ENCODE measurements at places on chromosomes 1 and 21.
A peak's percentile ranks its signal among the peaks of the same experiment; 100 is the strongest.

DNA sequence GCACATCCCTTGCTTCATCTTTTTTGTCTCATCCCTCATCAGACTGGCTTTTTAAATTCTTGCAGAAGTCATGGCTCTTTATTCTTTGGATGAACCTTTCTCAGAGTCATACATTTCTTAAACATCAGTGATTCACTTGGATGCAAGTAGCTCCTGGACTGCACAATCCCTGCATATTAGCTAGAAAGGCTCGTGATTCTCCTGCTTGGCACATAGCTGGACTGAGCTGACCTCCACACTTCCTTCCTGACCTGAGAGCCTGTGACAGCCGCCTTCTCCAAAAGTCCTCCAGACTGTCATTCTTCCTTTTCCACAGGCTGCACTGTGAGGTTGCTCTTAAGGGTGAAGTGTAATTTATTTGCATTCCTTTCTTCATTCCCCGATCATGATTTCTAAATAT, 109.4 kb downstream of the RGL1 start:
- DNase-seq: no peak

- DNase-seq: no peak
These were observed 96.5 kb downstream of the SCCPDH start for GRCh38 chr1:246820666-246821065.

DNA sequence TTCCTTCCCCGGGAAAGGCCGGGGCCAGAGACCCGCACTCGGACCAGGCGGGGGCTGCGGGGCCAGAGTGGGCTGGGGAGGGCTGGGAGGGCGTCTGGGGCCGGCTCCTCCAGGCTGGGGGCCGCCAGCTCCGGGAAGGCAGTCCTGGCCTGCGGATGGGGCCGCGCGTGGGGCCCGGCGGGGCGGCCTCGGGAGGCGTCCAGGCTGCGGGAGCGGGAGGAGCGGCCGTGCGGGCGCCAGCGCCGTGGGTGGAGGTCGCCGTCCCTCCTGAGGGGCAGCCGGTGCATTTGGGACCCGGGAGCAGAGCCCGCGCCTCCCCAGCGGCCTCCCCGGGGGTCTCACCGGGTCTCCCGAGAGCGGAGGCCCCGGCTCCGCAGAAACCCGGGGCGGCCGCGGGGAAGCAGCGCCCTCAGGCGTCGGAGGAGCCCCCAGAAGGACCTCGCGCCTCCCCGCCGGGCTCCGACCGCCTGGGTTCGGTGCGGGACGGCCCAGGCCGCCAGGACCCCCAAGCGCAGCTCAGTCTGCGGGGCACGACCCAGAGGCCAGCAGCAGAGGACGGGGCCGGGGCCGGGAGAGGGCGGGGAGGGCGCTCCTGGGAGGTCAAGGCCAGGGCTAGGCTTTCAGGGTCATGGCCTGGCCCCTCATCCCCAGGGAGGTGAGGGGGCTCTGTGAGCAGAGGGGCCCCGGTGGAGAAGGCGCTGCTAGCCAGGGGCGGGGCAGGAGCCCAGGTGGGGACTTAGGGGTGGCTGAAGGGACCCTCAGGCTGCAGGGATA, 7.2 kb upstream of the SLX9 start:
- no peak for DNase-seq

GRCh38 chr21:41121785-41122415, 46.1 kb upstream of the BACE2 start:
- DNase-seq: peak; percentile 24

DNA sequence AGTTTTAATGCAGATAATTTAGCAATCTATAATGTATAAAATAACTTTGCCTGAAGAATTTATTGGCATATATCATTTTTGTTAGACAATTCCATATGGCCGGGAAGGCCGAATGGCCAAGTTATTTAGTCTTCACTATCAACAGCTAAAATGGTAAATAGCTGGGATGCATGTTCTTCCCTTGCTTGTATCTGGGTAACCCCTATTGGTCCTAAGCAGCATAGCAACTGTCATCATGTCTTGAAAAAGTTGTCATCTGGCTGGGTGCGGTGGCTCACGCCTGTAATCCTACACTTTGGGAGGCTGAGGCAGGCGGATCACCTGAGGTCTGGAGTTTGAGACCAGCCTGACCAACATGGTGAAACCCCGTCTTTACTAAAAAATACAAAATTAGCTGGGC, 340.0 kb upstream of the DPYD start:
- no peak for DNase-seq

- DNase-seq: no peak
These were observed 14.4 kb downstream of the MYOC start for GRCh38 chr1:171637928-171638576.

DNA sequence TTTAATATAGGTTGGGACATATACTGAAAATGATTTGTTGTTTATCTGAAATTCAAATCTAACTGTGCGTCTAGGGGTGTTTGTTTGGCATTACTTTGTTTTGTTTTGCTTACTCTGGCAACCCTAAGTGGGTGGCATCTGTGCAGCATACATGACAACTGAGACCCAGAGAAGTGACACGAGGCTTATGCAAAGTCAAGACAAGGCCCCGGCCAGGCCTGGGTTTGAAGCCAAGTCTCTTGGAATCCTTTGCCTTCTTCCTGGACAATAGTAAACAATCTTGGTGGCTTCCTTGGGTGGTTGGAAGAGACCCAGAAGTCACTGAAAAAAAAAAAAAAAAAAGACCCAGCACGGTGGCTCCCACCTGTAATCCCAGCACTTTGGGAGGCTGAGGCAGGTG, 197.6 kb upstream of the TMEM51 start:
- no peak for DNase-seq

GRCh38 chr1:22351768-22352080, 99.9 kb upstream of the ZBTB40 start:
- no peak for DNase-seq

GRCh38 chr1:167198518-167199133, 22.1 kb upstream of the POU2F1 start:
- DNase-seq: no peak

- no peak for DNase-seq
These were observed 122.3 kb downstream of the SYF2 start for GRCh38 chr1:25110036-25110435.

DNA sequence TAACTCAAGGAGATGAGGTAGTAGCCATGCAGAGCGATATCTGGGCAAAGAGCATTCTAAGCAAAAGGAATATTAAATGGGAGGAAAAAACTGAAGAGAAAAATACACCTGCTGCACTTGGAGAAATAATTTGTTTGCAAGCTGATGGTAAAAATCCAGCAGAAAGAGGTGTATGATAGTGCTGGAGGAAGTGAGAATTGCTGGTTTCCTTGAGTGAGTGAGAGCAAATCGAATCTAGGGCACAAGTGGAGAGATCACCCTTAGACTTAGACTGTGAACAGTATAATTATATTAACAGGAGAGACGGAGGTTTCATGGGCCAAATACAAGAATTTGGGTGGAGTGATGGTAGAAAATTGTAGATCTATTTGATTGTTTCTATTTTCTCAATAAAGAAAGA, 2.7 kb upstream of the CR1 start:
- no peak for DNase-seq

DNA sequence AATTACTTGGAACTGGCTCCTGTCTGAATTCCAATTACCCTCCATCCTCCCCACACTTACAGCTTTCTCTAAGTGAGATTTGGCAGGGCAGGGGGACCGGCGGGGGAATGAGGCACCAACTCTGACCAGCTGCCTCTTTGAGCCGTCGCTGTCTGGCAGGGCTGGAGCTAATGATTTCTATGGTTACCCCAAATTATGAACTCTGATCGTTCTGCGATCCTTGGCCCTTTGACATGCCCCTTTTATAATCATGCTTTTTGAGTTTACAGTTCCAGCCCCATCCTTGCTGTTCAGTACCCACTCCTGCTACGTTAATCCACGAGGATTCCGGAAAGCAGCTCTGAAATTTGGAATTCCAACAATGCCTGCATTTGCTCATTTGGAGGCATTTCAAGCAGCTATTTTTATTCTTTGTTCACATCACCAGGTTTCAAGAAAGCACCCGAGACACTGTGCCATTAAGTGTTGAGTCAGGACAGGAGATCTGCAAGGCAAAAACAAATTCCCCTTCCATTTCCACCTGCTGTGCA, 54.6 kb upstream of the LBR start:
- no peak for DNase-seq

- no peak for DNase-seq
These were observed 853 bp upstream of the DOP1B start for GRCh38 chr21:36155603-36156338.

DNA sequence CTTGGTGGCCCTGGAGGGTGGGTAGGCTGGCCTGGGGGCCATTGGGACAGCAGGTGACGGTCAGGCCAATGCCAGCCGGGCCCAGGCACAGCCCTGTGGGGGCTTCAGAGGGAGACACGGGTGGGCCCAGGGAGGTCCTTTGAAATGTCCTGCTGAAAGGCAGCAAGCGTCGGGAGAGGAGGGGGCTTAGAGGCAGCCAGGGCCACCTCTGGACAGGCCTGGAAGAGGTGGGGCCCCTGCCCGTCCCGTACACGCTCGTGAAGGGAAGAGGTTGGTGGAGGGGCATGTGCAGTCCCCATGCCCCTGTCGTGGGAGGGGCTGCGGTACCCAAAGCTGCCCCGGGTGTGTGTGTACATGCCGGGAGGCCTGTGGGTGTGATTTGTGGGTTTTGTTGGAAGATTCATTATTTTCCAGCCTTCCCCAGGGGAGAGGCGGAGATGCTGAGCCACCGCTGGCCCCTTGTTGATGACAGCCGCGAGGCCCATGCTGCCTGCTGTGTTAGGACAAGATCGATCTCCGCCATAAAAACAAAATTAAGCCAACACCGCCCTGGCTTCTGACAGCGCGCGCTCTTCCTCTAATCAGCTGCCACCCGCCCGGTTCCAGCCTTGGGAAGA, 3.4 kb upstream of the PLCH2 start:
- no peak for DNase-seq

DNA sequence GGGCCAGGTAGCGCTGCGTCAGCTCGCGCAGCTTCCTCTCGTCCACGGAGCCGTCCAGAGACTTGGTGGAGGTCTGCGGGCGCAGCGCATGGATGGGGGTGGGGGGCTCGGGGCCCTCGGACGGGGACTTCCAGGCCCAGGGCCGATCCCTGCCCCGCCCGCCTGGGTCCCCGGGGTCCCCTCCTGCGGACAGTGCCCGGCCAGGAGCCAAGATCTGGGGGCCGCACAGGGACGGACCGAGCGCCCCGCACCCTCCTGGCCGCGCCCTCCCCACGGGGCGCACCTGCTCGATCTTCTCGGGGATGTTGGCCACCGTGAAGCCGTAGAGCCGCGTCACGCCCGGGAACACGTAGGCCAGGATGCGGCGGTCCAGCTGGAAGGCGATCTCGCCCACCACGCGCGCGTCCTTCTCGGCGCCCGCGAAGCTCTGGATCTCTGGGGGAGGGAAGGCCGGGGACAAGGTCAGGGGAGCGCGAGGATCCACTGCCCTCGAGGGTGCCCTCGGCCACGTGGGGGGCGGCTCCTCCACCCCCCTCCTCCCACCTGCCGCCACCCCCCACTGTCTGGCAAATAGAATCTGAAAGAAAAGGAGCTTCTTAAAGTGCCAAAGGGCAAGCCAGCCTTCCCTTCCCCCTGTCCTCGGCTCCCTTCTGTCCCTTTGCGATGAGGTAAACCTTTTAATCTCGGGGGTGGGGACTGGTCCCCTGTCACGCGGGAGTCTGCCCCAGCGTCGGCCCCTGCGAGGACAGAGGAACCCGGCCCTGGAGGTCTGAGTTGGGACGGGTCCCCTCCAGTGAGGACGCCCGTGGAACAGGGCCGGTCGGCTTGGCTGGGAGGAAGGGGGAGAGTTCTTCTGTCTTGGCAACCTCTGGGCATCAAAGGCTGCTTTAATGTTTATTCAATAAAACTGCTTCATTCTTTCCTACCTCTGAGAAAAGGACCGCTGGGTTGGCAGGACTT, 6.5 kb upstream of the FTCD start:
- no peak for DNase-seq

DNA sequence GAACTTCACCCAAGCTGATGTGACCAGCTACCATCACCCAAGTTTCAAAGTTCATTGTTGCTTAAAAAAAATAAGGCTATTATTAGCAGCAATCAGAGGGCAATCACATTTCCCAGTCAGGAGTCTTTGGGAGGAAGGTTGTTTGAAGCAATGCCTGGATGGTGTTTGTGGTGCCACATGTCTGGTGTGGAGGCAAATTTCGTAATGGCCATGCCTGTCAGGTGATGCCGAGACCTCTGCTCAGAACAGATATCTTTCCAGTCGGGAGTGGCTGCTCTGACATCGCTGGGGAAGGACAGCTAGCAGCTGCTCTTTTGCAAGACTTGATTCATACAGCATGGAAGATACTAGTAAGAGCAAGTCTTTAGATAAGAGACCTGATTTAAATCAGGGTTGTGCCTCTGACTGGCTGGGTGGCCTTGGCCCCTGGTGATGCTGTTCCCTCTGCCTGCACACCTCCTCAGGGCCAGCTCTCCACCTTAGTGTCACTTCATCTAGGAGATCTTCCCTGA, 187.8 kb upstream of the JUN start:
- DNase-seq: no peak

- DNase-seq: no peak
These were observed 28.5 kb downstream of the PALMD start for GRCh38 chr1:99674115-99675064.

- no peak for DNase-seq
These were observed 17.1 kb upstream of the SCMH1 start for GRCh38 chr1:41259221-41259620.

- DNase-seq: no peak
These were observed 14.2 kb downstream of the TXNIP start for GRCh38 chr1:145982010-145982723.

GRCh38 chr1:196933531-196934189, 9.9 kb upstream of the CFHR2 start:
- no peak for DNase-seq

DNA sequence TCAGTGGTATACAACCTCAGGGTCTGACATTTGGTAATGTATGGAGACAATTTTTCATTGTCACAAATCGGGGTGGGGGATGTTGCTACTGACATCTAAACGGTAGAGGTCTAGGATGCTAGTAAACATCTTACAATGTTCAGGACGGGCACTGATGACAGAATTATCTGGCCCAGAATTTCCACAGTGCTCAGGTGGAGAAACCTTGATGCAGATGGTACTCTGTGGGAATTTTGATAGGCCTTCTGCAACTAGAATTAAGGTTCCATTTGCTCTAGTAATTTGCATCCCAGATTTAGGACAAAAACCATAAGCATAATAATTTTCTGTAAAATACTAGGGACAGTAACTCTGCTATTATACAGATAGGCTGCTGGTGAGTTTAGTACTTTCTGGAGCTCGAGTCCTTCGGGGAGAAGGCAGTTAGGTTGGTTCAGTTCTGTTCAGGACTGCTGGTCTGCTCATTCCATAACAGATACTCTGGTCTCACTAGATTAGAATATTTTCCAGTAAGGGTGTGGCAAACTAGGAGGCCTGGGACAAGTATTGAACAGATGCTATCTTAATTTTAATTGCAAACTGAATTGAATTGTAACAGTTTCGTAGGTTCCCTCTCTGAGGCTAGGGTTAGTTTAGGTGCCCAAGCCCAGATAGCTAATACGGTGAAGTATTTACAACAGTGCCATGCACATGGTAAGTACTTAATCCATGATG, 11.4 kb downstream of the METTL13 start:
- no peak for DNase-seq

GRCh38 chr1:19569786-19570185, 74.3 kb upstream of the NBL1 start:
- DNase-seq: no peak
